ENCODE measurements at places on chromosomes 12 and 14. TPM values are rescaled to one million over a fixed set of nuclear protein-coding genes. Genes with fewer than 3 reads are reported as not detected.
A peak's percentile ranks its signal among the peaks of the same experiment; 100 is the strongest.

- DNase-seq: no peak
- H3K27ac ChIP-seq: no peak overlapping the region
- H3K27me3 ChIP-seq: no peaks in the 10 kb centered on the region
Measured at GRCh38 chr12:133172491-133172890, 8.8 kb upstream of the ZNF268 start.

DNA sequence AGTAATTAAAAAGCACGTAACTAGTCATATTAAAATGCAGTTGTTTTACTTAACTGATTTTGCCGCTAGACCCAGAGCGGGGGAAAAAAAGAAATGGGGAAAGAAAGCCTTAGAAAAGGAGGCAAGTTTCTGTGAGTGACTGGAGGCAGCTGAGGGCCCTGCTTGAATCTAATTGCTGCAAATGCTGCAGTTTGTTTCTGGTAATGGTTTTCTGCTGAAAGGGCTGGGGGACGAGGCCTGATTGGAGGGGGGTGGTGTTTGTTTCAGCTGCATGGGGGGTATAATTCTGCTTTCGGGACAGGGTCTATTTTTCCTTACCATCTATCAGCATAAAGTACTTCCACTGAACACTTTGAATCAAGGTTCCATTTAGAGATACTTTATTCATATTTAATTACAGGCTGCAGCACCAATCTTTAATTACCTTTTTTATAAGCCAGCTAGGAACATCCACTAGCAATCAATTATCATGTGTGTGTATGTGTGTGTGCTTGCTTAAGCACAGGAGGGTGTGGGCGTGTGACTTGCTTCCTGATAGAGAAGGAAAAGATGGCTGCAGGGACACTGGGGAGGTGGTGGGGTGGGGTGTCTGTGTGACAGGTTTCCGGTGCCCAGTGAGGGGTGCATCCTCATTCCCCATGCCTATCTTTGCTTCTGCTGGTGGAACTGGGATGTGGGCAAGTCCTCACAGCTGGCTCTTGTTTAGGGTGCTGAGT lies 83.4 kb downstream of the ADCK1 start:
- DNase-seq: no peak
- H3K27ac ChIP-seq: no peak overlapping the region
- no peaks in the 10 kb centered on the region for H3K4me1 ChIP-seq
- no peak overlapping the region for H3K4me3 ChIP-seq
- H3K36me3 ChIP-seq: peaks cover 14% of the 10 kb centered on the region
- H3K27me3 ChIP-seq: no peaks in the 10 kb centered on the region

DNA sequence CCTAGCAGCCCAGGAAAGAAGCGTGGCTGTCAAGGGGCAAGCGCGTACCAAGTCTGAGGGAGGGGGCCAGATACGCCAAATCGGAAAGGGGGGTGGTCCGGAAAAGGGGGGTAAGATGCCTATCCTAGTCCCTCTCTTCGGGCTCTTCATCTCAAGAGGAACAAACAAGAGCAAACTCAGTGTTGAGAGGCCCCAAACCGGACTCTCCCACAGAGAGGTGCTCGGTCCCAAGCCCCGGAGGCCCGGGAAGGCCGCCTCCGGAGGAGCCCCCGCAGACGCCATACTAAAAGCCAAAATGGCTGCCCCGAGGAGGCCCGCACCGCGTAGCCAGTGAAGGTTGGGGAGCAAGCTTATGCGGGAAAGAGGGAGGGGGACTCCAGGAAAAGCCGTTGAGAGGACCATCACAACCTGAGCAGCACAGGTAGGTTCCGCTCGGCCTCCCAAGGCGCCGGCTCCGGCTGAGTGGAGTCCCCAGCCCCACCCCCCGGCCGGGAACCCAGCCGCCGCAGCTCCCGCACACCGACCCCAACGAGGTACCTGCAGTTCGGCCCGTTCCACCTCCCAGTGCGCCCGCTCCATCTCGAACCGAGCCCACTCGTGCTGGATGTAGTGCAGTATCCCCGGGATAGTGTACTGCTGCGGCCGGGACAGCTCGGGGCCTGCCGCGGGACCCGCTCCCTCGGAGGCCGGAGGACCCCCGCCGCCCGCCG lies at the start of gene AP4S1:
AP4S1 (plus strand) TSS at position 283 of the 710 bp plus-strand sequence. CDS start 40,548 bp downstream, outside the sequence.
- peak within 1 kb of the TSS; percentile 90 for H3K4me3 ChIP-seq
- peak within 1 kb of the TSS; percentile 85 for H3K27ac ChIP-seq
- no peaks in the 10 kb centered on the region for H3K27me3 ChIP-seq
- DNase-seq: peak; percentile 18
- peaks cover 34% of the 10 kb centered on the region for H3K4me1 ChIP-seq

DNA sequence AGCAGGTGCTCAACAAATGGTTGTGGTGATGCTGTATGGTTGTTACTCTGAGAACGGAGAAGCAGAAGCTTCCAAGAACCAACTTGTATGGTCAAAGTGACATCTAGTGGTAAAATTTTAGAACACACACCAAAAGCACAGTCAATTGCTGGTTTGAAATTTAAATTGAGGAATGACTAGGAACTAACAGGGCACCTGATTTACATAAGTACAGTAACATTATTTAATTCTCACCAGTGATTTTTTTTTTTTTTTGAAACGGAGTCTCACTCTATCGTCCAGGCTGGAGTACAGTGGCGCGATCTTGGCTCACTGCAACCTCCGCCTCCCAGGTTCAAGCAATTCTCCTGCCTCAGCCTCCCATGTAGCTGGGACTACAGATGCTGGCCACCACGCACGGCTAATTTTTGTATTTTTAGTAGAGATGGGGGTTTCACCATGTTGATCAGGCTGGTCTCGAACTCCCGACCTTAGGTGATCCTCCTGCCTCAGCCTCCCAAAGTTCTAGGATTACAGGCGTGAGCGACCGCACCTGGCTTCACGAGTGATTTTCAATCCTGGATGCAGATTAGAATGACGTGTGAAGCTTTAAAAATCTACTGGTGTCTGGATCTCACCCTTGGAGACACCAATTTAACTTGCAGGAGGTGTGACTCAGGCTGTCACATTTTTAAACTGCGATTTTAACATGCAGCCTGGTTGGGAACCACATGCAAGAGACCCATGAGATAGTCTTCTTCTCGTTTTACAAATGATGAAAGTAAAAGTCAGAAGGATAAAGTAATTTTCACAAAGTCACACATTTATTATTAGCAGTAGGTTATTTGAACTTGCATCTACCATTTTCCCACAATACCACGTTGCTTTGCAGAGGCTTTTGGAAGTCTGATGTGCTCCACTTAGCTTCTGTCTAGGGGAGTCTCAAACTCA lies 14.1 kb upstream of the NUMB start:
- no peaks in the 10 kb centered on the region for H3K27me3 ChIP-seq
- no peak overlapping the region for H3K27ac ChIP-seq
- H3K4me3 ChIP-seq: no peak overlapping the region
- peak; percentile 79 for DNase-seq

GRCh38 chr14:105203057-105203531 lies 22.0 kb upstream of the NUDT14 start:
- H3K36me3 ChIP-seq: no peaks in the 10 kb centered on the region
- H3K27ac ChIP-seq: no peak overlapping the region
- no peak overlapping the region for H3K4me3 ChIP-seq
- H3K4me1 ChIP-seq: peaks cover 25% of the 10 kb centered on the region

- H3K27me3 ChIP-seq: no peaks in the 10 kb centered on the region
- no peak for DNase-seq
- no peak overlapping the region for H3K4me3 ChIP-seq
- H3K4me1 ChIP-seq: no peaks in the 10 kb centered on the region
- no peak overlapping the region for H3K27ac ChIP-seq
Measured at GRCh38 chr12:30500532-30500931, 195.1 kb downstream of the IPO8 start.

GRCh38 chr12:5310151-5310550 lies 121.8 kb upstream of the NTF3 start:
- H3K4me3 ChIP-seq: no peak overlapping the region
- no peaks in the 10 kb centered on the region for H3K27me3 ChIP-seq
- DNase-seq: no peak
- no peak overlapping the region for H3K27ac ChIP-seq

DNA sequence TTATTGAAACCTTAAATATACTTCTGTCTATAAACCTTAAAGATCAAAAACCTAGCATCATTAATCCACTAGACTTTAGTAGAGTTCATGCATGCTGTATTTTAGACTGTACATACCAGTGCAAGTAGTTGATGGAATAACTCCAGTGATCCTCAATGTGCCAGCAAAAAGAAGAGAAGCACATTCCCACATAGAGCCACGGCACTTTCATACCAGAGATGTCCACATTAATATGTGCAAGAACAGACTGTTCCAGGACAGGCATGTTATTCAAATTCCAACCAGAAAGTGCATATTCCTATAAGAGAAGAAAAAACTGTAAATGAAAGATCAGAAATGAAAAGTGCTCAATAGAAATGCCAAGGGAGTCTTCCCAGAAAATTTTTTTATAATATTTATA lies 55.0 kb downstream of the KDM5A start:
- H3K4me3 ChIP-seq: no peak overlapping the region
- DNase-seq: no peak
- H3K27me3 ChIP-seq: no peaks in the 10 kb centered on the region
- H3K4me1 ChIP-seq: no peaks in the 10 kb centered on the region
- H3K27ac ChIP-seq: no peak overlapping the region

- H3K27ac ChIP-seq: no peak overlapping the region
- H3K27me3 ChIP-seq: no peaks in the 10 kb centered on the region
- no peak overlapping the region for H3K4me3 ChIP-seq
- H3K4me1 ChIP-seq: peaks cover 3% of the 10 kb centered on the region
- no peaks in the 10 kb centered on the region for H3K36me3 ChIP-seq
Measured at GRCh38 chr12:108757856-108758255, 26.5 kb upstream of the CORO1C start.

EMP1 gene
- 6.3 TPM for polyA plus RNA-seq

DCP1B gene
- polyA plus RNA-seq: 3.6 TPM
